ENCODE measurements at places on chromosomes 2 and 18. TPM values are rescaled to one million over a fixed set of nuclear protein-coding genes. Genes with fewer than 3 reads are reported as not detected.
A peak's percentile ranks its signal among the peaks of the same experiment; 100 is the strongest.

DNA sequence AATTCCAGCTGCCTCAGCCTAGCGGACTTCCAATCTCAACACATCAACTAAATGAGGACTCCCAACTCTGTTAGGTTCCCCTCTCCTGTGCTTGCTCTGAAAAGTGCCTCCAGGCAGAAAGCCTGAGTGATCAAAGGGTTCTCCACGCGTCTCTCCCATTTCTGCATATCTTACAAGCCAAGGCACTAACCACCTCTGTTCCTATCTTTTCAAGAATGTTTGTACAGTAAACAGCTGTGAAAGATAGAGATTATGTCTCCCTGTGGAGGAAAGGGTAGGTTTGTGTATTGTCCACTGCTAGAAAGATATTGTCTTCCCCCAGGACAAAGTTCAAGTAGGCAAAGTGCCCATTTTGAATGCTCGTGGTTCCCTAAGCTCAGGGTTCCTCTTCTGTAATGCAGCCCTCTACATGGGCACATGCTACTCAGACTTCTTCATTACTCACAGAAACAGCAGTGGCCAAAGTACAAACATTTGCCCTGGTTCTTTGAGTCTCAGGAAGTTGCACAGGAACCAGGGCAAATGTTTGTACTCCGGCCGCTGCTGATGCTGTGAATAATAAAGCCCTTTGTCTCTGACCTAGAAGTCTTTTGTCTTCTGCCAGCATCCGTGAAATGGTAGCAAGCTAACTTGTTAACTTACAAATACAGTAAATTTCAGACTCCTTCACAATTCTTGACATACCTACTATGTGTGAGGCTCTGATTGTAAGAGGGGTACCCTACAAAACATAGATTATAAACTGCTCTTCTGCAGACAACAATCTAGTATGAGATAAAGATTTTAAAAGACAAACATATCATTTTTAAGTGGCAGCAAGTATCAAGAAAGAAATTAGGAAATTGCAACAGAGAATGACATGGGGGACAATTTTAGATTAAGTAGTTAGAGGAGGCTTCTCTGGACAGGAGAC is 44.5 kb downstream of the PKDCC start:
- no peak for DNase-seq

Gene PCARE
- not detected for total RNA-seq

GRCh38 chr2:38245114-38245641 is 131.9 kb downstream of the ATL2 start:
- no peak for DNase-seq

- DNase-seq: no peak
Observed at GRCh38 chr2:37895140-37895539, 29.9 kb upstream of the RMDN2 start.

GRCh38 chr2:174892546-174892945 is 112.6 kb downstream of the CHN1 start:
- no peak for DNase-seq

DNA sequence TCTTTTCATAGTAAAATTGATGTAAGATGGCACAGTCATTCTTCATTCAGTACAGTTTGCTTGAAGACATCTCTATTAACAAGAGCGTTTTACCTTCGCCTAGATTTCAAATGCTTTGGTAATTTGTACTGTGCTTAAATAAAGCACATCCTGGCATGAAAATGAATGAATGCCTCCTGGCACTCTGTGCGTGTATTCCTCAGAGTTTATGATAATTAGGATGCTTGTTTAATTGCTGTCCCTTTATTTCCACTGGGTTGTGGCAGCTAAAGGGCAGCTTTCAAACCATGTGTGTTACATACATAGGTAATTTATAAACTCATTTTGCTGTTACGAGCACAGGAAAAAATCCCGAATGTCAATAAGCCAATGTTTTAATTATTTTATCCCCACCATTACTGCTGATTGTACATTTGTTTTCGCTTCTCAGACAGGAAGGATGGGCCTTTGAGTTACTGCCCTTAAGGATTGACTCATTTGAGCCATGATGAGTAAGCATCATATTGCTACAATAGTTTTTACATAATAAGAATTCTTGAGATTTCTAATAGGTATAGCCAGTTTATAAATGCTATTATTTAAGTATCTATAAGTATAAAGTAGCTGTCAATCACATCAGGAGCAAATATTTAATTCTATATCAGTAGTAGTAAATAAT is 516.5 kb downstream of the XIRP2 start:
- DNase-seq: no peak

GRCh38 chr2:232713505-232713904 is 16.4 kb downstream of the GIGYF2 start:
- DNase-seq: no peak

GRCh38 chr2:153917570-153917969 is 45.8 kb downstream of the GALNT13 start:
- no peak for DNase-seq

Gene FBXO48
- 1.6 TPM for total RNA-seq

- no peak for DNase-seq
Observed at GRCh38 chr2:68637047-68637446, 6.3 kb upstream of the PROKR1 start.

DNA sequence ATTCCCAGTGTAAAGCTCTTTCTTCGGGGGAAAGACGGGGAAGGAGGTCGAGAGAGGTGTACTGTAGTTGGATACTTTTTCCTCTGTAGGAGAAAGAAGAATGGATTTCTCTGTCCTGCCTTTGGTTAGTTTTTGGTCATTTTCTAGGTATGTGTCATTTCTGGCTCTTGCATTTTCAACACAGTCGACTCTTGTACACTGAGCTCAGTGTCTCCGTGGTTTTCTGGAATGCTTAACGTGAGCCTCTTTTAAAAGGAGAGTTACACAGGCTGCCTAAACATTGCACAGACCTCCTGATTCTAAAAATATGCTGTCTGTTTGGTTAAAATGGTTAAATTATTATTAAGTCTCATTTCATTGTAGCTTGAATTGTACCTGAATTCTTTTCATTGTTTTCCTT is 21.8 kb upstream of the GLS start:
- no peak for DNase-seq

- DNase-seq: no peak
Observed at GRCh38 chr2:163198007-163198406, 359.4 kb upstream of the KCNH7 start.

Gene LRP1B
- 1.5 TPM for total RNA-seq

- DNase-seq: no peak
Observed at GRCh38 chr2:199042660-199043379, 414.9 kb downstream of the SATB2 start.

Gene CENPA
- total RNA-seq: 34.5 TPM

- DNase-seq: peak; percentile 39
Observed at GRCh38 chr18:48023334-48024008, 93.0 kb upstream of the SMAD2 start.

Gene IL36B
- not detected for total RNA-seq

- DNase-seq: no peak
Observed at GRCh38 chr2:31886700-31887099, 124.1 kb downstream of the MEMO1 start.

Gene CLIP4
- 14.5 TPM for total RNA-seq

Gene RTP5
- not detected for total RNA-seq

Gene IL36A
- total RNA-seq: not detected

Gene RGPD4
- 0.05 TPM for total RNA-seq

Gene ALPP
- total RNA-seq: not detected

Gene POTEF
- 8.4 TPM for total RNA-seq

Gene RIT2
- total RNA-seq: not detected

Gene ANKRD30BL
- not detected for total RNA-seq

DNA sequence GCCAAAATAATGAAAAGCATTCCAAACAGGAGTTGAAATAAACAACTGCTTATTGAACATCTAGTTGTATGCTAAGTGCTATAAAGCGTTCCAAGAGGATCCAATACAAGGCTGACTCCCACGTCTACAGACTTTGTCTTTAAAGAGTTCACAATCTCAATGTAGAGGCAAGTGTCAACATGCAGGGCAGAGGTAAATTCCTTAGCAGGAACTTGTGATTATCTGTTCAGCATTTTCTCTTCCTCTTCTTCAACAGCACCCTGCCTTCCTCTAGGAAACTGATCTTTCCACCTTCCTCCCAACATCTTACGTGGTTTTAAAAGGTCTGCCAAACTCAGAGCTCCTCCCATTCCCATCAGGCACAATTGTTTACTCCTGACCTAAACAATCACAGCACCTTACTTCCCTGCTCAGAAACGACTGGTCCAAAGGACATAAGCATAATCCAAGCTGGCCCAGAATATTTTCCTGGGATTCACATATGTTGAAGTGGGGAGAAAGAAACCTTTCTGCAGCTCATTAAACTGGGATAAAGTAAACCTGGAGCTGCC is 83.9 kb downstream of the ITSN2 start:
- no peak for DNase-seq

- DNase-seq: no peak
Observed at GRCh38 chr18:49473721-49474120, 13.3 kb upstream of the DYM start.
